ENCODE measurements at places on chromosomes 3 and 15. TPM values are rescaled to one million over a fixed set of nuclear protein-coding genes. Genes with fewer than 3 reads are reported as not detected.

The GRK7 gene
- total RNA-seq = not detected

The CCR9 gene
- total RNA-seq = not detected

DNA sequence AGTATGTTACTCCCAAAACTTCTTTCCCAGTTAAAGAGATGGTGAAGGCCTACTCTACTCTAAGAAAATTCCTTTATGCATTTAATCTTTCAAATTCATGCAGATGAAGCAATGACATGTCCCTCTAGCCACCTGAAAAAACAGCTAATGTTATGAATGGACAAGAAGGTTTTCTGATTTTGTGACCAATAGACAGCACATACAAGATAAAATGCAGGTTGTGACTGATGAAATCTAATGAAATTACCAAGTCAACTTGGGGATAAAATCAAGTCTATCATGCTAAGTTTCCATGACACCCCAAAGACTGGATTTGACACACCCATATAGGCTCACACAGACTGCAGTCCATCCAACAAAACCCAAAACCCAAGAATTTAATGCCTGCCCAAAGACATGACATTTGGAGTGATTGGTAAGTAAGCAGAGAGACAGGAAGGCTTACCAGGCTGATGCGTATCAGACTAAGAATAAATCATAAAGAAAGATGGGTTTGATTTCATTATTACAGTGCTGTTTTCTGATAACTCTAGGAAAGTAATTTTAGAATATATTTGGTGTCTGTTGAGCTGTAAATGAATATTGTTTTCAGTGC, 26.4 kb downstream of the CD47 start:
- no peak overlapping the region for H3K27ac ChIP-seq
- no peaks in the 10 kb centered on the region for H3K27me3 ChIP-seq
- H3K4me1 ChIP-seq = peaks cover 24% of the 10 kb centered on the region
- peaks cover 15% of the 10 kb centered on the region for H3K36me3 ChIP-seq
- no peak for DNase-seq

GRCh38 chr15:82040390-82040789, 5.4 kb downstream of the MEX3B start:
- no peaks in the 10 kb centered on the region for H3K27me3 ChIP-seq
- H3K4me1 ChIP-seq = peaks cover 16% of the 10 kb centered on the region
- DNase-seq = no peak
- no peak overlapping the region for H3K27ac ChIP-seq
- H3K36me3 ChIP-seq = peaks cover 12% of the 10 kb centered on the region
- H3K4me3 ChIP-seq = no peak overlapping the region

DNA sequence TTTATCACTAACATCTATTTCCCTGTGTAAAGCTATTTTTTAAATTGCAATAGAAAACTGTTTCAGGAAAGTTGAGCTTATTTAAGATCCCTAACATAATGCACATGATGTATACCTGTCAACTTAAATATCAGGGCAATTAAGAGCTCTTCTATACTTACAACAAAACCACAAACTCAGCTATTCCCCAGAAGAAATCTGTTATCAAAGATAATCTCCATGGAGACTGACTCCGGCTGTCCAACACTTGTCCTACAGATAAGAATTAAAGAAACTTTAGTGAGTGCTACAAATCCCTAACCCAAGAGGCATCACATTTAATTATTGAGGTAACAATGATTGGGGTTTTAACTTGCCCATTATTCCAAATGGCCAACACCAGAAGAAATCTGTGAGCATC, 3.4 kb downstream of the SELENOK start:
- no peak overlapping the region for H3K4me3 ChIP-seq
- DNase-seq = no peak
- peaks cover 27% of the 10 kb centered on the region for H3K4me1 ChIP-seq
- no peak overlapping the region for H3K27ac ChIP-seq
- no peaks in the 10 kb centered on the region for H3K27me3 ChIP-seq
- H3K36me3 ChIP-seq = peaks cover 10% of the 10 kb centered on the region

- H3K4me3 ChIP-seq = no peak overlapping the region
- no peak for DNase-seq
- peaks cover 10% of the 10 kb centered on the region for H3K36me3 ChIP-seq
- no peaks in the 10 kb centered on the region for H3K27me3 ChIP-seq
Measured at GRCh38 chr15:50681467-50681866, 5.1 kb downstream of the TRPM7 start.

DNA sequence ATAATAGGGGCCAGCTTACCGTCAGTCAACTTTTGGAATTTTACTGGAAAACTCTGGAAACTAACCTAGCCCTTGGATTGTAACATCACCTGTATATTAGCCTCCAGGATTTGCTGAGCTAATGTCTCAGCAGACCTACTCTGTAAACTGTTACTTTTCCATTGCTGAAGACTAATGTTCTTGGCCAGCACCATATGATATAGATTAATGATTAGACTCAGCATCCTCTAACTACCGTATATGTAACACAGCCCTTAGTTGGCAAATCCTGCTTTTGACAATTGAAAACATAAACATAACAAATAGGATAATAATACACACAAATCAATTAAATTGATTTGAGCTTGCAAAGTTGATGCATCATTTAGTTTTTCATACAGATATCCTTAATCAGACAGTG, 26.6 kb upstream of the GBE1 start:
- no peaks in the 10 kb centered on the region for H3K4me1 ChIP-seq
- H3K36me3 ChIP-seq = no peaks in the 10 kb centered on the region
- no peaks in the 10 kb centered on the region for H3K27me3 ChIP-seq

The SMCO1 gene
- not detected for total RNA-seq

DNA sequence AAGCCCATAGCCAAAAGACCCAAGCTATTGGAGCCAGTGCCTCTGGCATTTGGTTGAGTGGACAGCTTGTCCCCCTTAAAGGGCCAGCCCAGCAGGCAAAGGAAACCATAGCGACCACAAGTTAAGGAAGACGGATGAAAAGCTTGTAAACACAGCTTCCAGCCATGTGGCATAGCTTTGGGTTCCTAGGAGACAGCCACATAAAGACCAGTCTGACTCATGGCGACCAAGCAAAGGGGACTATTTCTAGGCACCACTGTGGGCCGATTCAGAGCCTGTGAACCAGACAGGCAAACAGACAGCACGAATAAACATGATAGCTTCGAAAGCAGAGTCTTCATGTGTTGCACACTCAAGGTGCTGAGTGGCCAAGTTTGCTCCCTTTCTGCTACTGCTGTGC, 30.5 kb upstream of the SRGAP3 start:
- peaks cover 12% of the 10 kb centered on the region for H3K4me1 ChIP-seq
- DNase-seq = no peak
- no peaks in the 10 kb centered on the region for H3K36me3 ChIP-seq
- no peak overlapping the region for H3K27ac ChIP-seq
- H3K27me3 ChIP-seq = peaks cover 3% of the 10 kb centered on the region
- no peak overlapping the region for H3K4me3 ChIP-seq

DNA sequence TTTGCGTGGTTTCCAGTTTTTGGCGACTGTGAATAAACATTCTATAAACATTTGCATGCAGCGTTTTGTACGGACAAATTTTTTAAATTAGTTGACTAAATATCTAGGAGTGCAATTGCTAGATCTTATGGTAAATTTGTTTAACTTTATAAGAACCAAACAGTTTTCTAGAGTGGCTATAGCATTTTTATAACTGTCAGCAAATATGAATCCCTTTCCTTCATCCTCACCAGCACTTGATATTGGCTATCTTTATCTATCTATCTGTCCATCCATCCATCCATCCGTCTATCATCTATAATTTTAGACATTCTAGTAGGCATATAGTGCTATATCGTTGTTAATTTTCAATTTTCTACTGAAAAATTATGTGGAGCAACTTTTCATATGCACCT, 158.4 kb upstream of the CHRNA7 start:
- DNase-seq = no peak
- H3K36me3 ChIP-seq = no peaks in the 10 kb centered on the region
- peaks cover 9% of the 10 kb centered on the region for H3K4me1 ChIP-seq
- H3K27ac ChIP-seq = no peak overlapping the region
- H3K27me3 ChIP-seq = peaks cover 18% of the 10 kb centered on the region

The STRC gene
- 1.6 TPM for total RNA-seq

The KNSTRN gene
- total RNA-seq = 46.2 TPM

The PFN2 gene
- 233 TPM for total RNA-seq

The TRIM42 gene
- not detected for total RNA-seq

The BDH1 gene
- 42.8 TPM for total RNA-seq

GRCh38 chr3:46272028-46272451, 29.8 kb downstream of the CCR3 start:
- DNase-seq = no peak
- peaks cover 9% of the 10 kb centered on the region for H3K27me3 ChIP-seq
- H3K4me1 ChIP-seq = no peaks in the 10 kb centered on the region

DNA sequence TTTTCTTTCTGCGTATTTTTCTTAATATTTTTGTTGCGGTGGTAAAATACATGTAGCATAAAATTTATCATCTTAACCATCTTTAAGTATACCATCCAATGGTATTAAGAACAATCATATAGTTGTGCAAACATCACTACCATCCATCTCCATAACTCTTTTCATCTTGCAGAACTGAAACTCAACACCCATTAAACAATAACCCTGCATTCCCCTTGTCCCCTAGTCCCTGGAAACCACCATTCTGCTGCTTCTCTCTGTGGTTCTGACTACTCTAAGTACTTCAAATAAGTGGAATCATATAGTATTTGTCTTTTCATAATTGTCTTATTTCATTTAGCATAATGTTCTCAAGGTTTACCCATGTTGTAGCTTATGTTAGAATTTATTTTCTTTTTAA, 67.3 kb upstream of the EOMES start:
- no peaks in the 10 kb centered on the region for H3K36me3 ChIP-seq
- no peak overlapping the region for H3K27ac ChIP-seq
- no peak overlapping the region for H3K4me3 ChIP-seq
- peaks cover 2% of the 10 kb centered on the region for H3K4me1 ChIP-seq
- no peak for DNase-seq
- peaks cover 5% of the 10 kb centered on the region for H3K27me3 ChIP-seq

The FOXB1 gene
- not detected for total RNA-seq

DNA sequence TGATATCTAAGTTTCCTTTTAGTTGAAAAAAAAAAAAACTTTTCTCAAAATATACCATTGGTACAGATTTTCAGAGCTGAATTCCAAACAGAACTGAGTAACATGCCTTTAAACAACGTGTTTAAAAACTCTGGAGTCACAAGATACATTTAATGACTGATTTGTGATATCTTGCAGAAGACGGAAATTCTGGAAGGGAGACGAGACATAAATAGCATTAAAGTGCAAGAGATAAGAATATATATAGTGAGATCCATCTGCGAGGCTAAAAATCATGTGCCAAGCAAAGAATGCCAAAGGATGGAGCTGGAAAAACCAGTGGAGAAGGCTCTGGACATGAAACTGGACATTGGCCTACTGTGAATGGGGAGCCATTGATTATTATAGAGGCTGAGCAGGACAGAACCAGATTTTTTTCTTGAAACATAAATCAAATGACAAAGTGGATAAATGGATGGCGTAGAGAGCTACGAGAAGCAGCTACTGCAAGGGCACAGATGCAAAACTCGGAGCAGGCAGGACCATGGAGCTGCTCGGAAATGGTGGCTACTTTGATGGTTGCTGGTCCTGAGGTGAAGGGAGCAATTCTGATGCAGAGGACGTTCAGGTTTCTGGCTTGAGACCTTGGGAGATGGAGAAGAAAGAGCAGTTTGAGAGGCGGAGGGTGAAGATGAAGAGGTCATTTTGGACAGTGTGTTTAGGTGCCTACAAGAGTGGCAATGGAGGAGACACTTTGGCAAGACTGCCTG, 88.8 kb downstream of the CPN2 start:
- DNase-seq = no peak
- peaks cover 28% of the 10 kb centered on the region for H3K4me1 ChIP-seq
- no peaks in the 10 kb centered on the region for H3K36me3 ChIP-seq
- no peaks in the 10 kb centered on the region for H3K27me3 ChIP-seq

The CD96 gene
- not detected for total RNA-seq

DNA sequence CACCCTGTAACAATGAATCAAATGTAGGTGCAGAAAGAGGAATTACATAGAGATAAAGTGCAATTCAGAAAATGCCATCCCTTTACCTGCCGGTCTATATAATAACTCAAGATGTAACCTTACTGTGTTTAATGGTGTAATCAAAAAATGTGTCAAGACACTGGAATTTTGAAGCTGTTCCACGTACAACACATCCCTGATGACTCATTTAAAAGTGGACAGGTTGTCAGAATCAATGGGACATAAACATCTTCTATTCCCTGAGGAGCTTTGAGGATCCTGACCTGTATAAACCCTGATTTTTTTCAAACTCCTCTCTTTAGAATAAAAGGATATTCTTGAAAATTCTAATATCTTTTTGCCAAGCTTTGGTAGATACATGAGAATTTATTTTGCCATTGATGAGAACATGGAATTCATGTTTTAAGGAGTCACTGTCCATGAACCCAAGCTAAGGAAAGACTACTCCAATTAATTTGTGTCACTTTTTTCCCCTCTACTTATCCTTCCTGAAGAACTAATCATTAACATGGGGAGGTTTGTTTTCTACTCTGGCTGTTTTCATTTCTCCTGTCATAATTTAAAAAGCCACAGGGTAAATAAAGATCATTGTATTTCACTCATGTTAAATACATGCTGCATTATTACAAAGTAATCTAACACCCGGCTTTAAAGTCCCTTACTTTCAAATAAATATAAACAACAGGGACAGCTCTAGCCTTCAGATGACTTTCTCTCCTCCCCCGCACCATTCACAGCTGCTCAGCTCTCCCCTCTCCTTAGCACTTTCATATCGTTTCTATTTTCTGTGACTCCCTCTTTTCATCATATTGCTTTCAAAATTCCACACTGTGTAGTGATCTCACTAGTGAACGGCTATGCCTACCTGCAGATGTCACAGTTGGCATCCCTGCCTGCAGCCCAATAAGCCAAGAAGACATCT, 138.3 kb downstream of the TAFA4 start:
- no peak overlapping the region for H3K4me3 ChIP-seq
- no peak overlapping the region for H3K27ac ChIP-seq
- H3K27me3 ChIP-seq = no peaks in the 10 kb centered on the region
- no peaks in the 10 kb centered on the region for H3K36me3 ChIP-seq
- H3K4me1 ChIP-seq = peaks cover 2% of the 10 kb centered on the region

The CLDN18 gene
- 19.5 TPM for total RNA-seq

DNA sequence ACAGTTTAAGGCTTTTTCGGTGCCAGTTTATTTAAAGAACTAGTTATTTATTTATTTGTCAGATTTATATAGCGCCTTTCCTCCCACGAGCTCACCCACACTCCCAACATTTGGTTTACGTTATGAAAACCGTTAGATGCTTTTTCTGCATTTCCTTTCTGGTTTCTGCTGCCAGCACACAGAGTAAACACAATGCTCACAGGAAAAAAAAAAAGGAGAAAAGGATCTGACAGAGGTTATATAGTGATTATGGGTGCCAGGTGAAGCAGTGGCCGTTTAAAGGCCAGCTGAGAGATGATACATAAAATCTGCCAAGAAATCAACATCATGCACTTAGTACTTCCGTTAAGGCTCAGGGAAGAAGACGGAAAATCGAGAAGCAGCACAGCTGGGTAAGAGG, 37.9 kb downstream of the ETV5 start:
- H3K27me3 ChIP-seq = no peaks in the 10 kb centered on the region
- no peak for DNase-seq
- peaks cover 38% of the 10 kb centered on the region for H3K36me3 ChIP-seq
- no peak overlapping the region for H3K27ac ChIP-seq
- peaks cover 5% of the 10 kb centered on the region for H3K4me1 ChIP-seq

GRCh38 chr3:133892541-133893231, 3.0 kb downstream of the RAB6B start:
- H3K4me3 ChIP-seq = no peak overlapping the region
- H3K36me3 ChIP-seq = no peaks in the 10 kb centered on the region
- peaks cover 64% of the 10 kb centered on the region for H3K27me3 ChIP-seq
- H3K27ac ChIP-seq = no peak overlapping the region
- no peaks in the 10 kb centered on the region for H3K4me1 ChIP-seq

The PODXL2 gene
- total RNA-seq = 25.7 TPM

All from progenitor cell of endocrine pancreas (in vitro differentiated cells).